Stimulated activated CD4-positive, alpha-beta T cell treated with anti-CD3 and anti-CD28 coated beads, Interleukin-15, amount 100 ng/mL, for 48 hours (primary cell): ENCODE measurements at places on chromosomes 4 and X.
A peak's percentile ranks its signal among the peaks of the same experiment; 100 is the strongest.

- no peak for DNase-seq
Measured at GRCh38 chrX:9135901-9136510, 102.1 kb upstream of the FAM9B start.

DNA sequence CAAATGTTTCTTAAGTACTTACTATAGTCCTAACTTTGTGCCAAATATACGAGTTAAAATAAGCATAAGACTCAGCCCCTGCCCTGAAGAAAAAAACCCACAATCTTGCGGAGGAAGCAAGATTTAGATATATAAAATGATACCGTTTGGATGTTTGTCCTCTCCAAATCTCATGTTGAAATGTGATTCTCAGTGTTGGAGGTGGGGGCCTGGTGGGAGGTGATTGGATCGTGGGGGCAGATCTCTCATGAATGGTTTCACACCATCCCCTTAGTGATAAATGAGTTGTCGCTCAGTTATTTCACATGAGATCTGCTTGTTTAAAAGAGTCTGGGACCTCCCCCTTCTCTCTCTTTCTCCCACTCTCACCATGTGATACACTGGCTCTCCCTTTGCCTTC is 28.7 kb downstream of the EFHC2 start:
- no peak for DNase-seq

GRCh38 chr4:2412534-2412884 is 5.9 kb downstream of the ZFYVE28 start:
- DNase-seq: peak; percentile 63

DNA sequence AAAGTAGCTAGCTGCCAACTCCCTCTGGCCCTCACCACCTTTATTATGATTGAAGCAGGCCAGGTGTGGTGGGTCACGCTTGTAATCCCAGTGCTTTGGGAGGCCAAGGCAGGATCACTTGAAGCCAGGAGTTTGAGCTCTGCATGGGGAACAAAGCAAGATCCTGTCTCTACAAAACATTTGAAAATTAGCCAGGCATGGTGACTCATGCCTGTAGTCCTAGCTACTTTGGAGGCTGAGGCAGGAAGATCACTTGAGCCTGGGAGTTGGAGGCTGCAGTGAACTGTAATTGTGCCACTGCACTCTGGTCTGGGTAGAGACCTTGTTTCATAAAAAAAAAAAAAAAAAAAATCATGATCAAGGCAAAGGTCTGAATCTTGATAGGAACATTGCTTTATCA is 467.0 kb upstream of the DIPK2B start:
- DNase-seq: no peak

- no peak for DNase-seq
Measured at GRCh38 chr4:15719506-15719905, 16.6 kb downstream of the BST1 start.

- no peak for DNase-seq
Measured at GRCh38 chrX:149825424-149825823, 43.7 kb downstream of the MAGEA9 start.

GRCh38 chr4:19930742-19931141 is 321.0 kb upstream of the SLIT2 start:
- DNase-seq: no peak

DNA sequence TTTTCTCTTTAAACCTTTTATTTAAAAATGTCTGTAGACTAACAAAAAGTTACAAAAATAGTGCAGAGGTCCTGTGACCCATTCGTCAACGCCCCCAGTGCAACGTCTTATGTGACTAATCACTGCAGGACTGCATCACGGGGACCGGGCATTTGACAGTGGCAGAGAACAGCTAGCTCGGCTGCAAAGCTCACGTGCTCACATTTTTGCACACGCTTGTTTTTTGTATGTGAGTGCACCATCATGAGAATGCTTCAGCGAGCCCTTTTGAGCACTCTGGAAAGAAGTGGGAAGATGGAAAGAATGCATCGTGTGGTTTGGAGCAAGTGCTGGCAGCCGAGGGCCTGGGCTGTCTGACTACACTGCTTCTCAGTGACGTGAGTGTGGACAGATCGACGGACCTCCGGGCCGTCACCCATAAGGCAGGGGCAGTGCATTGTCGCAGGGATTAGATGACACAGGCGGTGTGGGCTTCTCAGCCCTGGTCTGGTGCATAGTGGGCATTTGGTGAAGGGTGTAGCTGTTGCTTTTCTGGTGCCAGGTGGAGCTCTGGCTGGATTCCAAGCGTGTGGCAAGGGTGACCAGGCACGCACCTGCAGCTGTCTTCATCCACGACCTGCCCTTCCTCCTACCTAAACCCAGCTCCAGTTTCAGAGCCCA is 17.7 kb downstream of the SPON2 start:
- no peak for DNase-seq

DNA sequence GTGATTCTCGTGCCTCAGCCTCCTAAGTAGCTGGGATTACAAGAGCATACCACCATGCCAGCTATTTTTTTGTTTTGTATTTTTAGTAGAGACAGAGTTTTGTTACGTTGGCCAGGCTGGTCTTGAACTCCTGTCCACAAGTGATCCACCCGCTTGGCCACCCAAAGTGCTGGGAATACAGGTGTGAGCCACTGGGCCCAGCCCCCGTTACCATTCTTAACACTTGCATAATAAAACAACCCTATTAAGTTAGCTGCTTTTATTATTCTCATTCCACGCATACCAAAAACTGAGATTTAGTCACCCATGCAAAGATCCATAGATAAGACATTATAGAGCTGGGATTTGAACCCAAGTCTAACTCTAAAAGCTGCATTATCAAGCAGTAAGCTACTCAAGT is 6.0 kb upstream of the TEX13A start:
- no peak for DNase-seq

DNA sequence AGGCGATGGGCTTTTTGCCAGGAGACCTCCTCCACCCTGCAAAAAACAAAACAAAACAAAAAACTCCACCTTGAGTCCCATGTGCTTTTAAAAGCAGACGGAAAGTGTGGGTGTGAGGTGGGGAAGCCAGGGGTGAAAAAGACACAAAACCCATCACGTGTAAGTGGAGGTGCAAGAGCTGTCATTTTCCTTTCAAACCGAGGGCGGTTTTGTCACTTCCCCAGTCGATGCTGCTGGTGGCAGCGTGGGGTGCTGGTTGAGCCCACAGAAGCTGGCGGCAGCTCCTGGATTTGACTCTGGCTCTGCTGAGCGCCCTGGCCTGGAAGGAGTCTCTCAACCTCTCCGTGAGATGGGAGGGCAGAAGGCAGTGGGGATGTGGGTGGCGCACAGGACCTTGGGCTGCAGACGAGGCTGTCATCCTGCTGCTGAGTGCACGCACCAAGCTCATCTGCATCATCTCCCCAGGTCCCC is 110.0 kb downstream of the PSAPL1 start:
- DNase-seq: peak; percentile 4

- DNase-seq: no peak
Measured at GRCh38 chr4:87128006-87128705, 92.3 kb downstream of the KLHL8 start.

- no peak for DNase-seq
Measured at GRCh38 chr4:113574636-113575103, 186.9 kb downstream of the CAMK2D start.

- DNase-seq: no peak
Measured at GRCh38 chr4:129532573-129532972, 436.6 kb downstream of the C4orf33 start.

DNA sequence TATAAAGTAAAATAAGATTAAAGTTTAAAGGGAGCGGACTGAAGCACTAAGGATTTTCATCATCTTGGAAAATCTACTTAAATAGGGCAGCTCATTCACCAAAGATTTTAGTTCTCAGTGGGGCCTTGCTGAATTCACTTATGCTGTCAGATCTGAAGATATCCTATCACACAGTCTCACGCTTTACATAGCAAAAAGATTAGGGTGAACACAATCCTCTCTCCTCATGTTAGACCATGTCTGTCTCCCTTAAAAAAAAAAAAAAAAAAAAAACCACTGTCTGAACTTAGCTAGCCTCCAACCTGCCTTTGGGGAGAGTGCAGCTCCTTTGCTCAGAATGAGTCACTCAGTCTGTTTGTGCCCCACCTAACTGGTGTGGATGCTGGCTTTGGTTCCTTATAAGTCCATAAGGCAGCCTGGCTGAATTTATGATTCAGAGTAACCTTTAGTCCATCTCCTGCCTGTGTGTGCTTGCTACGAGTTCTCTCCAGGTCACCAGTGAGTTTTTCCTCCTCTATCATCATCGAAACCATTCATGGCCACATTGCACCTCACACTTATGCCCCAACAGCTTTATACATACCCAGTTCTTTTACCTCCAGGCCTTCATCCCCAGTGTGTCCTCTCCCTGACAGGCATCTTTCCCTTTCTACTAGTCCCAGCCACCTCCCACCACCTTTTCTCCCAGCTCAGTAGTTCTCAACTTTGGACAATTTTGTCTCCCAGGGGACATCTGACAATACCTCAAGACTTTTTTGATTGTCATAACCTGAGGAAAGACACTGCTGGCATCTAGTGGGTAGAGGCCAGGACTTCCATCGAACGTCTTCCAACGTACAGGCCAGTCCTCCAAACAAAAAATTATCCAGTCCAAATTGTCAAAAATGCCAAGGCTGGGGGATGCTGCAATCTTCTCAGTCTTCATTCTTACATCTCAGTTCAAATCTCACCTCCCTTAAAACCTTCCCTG is 220.7 kb upstream of the EMCN start:
- no peak for DNase-seq

DNA sequence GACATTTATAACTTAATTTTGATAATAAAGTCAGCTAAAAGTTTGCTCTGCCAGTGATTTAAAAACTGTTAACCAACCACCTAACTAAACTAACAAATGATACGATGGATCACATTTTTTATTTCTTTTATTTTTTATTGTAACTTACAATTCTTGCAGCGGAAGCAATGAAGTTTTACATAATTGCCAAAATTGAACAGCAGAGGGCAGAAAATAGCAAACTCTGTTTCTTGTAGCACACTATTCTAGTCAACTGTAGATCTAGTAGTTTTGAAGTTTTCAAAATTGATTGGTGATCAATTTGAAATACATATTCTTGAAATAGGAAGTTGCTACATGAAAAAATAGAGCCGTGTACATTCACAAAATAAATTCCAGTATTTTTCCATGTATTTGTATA is 2.8 kb upstream of the GRIA2 start:
- DNase-seq: no peak

DNA sequence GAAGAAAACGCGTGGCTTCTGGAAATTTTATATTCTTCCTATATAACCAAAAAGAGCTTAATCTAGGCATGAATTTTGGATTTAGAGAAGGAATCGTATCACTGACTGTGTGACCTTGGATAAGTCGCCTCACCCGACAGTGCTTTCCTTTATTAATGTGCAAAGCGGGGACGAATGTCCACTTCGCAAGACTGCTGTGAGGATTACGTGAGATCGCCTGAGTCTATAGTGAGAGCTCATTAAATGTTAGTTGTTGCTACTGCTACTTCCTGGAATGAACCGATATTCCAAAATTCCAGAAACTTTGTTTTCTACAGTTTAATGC is 448 bp upstream of the TBC1D8B start:
- no peak for DNase-seq

DNA sequence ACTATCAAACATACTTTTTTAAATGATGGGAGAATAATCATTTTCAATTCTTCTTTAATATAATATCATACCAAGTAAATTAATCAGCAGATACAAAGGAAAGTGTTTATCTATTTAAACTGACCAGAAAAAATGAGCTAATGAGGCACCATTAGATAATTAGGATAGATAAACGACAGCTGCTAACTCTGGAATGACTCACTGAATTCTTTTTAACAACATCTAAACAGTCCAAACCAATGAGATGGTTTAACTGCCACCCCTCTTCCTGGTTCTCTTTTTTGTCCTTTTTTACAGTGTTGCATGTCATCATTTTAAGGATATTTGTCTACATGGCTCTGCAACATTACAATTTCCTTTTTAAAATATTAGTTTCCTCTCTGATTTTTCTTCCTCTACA is 41.6 kb downstream of the UNC5C start:
- DNase-seq: no peak

- DNase-seq: no peak
Measured at GRCh38 chrX:16771483-16772398, 14.5 kb upstream of the TXLNG start.

GRCh38 chr4:85391589-85392410 is 83.2 kb upstream of the ARHGAP24 start:
- no peak for DNase-seq

GRCh38 chrX:82320569-82320968 is 1118.7 kb downstream of the SH3BGRL start:
- DNase-seq: no peak

- no peak for DNase-seq
Measured at GRCh38 chrX:153968255-153968654, 3.4 kb downstream of the HCFC1 start.

- DNase-seq: no peak
Measured at GRCh38 chr4:75512386-75513211, 1.6 kb downstream of the RCHY1 start.

DNA sequence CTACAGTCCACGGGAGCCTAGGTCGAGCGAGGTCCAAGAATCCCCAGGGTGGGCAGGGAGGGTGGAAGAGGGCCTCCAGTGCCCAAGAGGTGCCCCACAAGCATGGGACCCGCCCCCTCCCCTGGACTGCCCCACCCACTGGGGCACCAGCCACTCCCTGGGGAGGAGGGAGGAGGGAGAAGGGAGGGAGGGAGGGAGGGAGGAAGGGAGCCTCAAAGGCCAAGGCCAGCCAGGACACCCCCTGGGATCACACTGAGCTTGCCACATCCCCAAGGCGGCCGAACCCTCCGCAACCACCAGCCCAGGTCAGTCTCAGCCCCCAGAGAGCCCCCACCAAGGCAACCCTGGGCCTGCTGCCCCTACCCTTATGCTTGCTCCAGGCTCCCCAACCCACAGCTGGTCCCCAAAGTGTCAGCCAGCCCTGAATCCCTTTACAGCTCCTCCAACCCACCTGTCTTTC is at the start of gene GATA1:
TSS of gene GATA1 (plus strand) at position 250 of the 460 bp plus-strand sequence. CDS start 4,520 bp downstream, outside the sequence.
- DNase-seq: no peak

DNA sequence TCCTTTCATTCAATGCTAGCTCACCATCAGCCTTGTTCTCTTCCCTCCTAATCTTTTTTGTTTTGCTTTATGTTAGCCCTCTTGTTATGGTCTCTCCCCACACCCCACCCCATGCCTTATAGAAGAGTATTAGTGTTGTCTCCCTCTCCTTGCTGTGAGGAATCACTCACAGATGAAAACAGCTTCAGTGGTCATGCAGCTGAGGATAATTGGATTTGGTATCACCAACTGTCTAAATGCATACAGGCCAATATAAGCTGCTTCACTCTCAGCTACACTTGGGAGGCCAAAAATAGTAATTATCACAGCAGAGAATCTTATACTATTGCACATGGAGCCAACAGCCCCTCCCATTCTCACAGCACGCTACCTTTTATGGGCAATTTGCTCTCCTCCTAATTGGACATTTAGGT is 494.6 kb upstream of the FAM241A start:
- DNase-seq: no peak

- no peak for DNase-seq
Measured at GRCh38 chrX:36214924-36215323, 295.4 kb downstream of the CFAP47 start.

- no peak for DNase-seq
Measured at GRCh38 chrX:2486476-2487133, 14.2 kb downstream of the DHRSX start.

DNA sequence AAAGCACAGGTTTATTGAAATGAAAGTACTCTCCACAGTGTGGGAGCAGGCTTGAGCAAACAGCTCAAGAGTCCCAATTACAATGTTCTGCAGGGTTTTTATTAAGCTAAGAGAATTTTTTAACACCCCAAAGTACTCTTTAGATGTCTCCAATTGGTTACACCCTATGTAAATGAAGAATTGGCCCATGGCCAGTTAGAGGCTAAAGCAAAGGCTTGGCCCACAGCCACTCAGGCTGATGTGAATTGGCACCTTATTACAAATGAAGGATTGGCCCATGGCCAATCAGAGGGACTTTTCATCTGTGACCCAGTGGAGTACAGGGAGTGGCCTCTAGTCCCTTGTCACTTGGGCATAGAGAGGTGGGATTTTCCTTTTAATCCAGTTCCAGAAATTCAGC is 30.1 kb upstream of the IQCM start:
- no peak for DNase-seq
